ENCODE measurements at places on chromosomes 5 and 9.

- no peak for ATAC-seq
Observed at GRCh38 chr9:116064970-116065369, 88.6 kb upstream of the PAPPA start.

GRCh38 chr9:128003966-128004604 is 23.3 kb upstream of the EEIG1 start:
- ATAC-seq: no peak

GRCh38 chr9:79054500-79054899 is 517.3 kb upstream of the TLE4 start:
- ATAC-seq: no peak

DNA sequence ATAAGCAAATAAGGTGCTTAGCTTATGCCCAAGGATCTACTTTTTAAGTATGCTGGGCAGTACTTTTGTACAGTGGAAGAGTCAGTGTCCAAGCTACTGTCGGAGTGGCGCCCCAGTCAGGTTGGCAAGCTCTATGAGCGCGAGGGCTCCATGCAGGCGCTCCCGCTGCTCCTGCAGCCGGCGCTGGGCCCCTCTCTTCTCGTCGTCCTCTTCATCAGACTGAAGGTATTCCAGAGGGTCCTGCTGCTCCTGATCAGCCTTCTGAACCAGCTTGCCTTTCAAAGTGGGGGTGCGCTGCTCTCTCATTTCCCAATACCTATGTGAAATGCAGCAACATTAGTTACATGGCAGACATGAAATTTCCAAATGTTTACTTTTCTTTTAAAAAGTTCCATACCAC is 4.6 kb upstream of the SLC35D2 start:
- ATAC-seq: no peak

DNA sequence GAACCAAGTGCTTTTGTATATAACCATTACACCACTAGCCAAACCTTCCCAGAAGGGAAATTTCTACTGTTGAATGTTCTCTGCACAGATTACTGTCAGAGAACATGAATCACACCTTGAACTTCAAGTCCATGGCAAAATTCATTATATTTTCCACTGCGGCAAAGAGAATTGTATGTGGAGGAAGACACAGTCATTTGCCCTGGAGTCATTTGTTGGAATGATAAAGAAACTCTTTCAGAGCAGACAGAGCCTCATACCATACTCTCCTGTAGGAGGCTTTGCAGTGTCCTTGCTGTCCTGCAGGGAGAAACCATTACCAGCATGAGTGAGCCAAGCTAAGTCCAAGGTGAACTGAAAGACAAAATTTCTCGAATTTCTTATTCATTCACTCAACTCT is 369.0 kb downstream of the ARHGEF28 start:
- no peak for ATAC-seq

DNA sequence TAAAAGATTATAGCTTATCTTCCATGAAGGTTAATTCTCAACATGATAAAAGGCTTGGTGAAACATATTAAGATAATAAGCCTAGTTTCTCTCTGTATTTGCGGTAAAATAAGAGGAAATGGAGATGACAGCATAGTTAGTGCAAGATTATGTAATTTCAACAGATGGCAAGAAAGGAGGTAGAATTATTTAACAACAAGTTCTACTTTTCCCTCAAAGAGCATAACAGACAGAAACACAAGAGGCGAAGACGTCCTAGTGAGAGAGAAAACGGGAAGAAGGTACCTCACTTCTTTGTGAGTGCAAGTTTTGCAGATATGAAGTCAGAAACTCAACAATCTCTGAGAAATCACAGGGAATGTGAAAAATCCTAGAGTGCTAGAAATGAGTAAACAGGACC is 144.8 kb upstream of the ADCY2 start:
- no peak for ATAC-seq

GRCh38 chr5:79602889-79603288 is 9.4 kb upstream of the TENT2 start:
- ATAC-seq: no peak

GRCh38 chr9:124352616-124353015 is 62.6 kb downstream of the PSMB7 start:
- no peak for ATAC-seq

- ATAC-seq: no peak
Observed at GRCh38 chr5:11814373-11814772, 89.9 kb downstream of the CTNND2 start.

DNA sequence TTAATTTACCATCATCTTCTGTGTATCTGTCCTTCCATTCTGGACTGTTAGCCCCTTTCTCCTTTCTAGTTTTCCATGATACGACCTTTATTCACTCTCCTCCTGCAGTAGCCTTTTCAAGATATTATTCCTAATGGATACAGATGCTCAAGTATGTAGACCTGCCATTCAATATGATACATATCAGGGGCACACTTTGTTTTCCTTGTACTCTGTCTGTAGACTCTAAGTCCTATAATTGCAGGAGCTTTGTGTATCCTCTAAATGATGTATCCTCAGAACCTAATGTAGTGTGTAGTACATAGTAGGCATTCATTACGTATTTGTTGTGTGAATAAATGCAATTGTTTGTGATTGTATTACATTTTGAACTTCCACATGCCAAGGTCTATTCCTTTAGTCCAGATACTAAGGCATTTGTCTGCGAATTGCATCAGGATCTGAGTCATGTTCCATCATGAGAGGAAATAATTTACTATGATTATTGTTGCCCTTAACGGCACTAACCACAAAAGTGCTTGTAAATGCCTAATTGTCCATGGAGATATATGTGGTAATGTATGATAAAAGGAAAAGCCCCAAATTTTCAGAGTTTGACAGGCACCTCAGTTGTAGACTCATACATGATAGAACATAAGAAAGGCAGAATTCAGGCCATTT is 57.1 kb upstream of the IZUMO3 start:
- ATAC-seq: peak; percentile 94

GRCh38 chr5:111739416-111739815 is 17.6 kb downstream of the NREP start:
- ATAC-seq: no peak

GRCh38 chr5:169168280-169168679 is 132.7 kb downstream of the SLIT3 start:
- no peak for ATAC-seq
